ENCODE measurements at places on chromosomes 7 and 10. TPM values are rescaled to one million over a fixed set of nuclear protein-coding genes. Genes with fewer than 3 reads are reported as not detected.

The SH2D4B gene
- 0.34 TPM for total RNA-seq

DNA sequence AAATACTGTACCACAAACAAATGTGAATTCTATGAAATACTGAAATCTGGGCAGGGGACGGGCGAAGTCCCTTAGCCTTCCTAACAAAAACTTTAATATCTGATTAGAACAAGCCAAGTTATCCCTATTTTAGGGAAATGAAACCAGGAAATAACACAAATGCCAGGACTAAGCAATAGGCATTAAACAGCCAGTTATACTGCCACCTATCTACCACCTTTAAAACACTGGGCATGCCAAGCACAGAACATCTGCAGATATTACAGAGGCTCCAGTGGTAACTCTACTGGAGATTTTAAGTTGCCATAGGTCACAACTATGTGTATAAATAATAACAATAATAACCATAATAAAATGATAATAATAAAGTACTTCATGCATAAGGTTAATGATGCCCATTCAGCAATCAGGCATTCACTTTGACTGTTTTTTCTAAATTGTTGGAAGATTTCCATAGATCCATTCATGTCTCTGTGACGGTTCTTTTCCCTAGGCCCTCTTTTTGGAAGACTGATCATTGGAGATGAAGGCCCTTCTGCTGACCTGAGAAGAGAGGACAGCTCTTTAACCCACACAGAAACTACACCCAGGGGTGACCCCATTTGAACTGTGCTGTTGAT, 195.7 kb downstream of the CACNA2D1 start:
- H3K27ac ChIP-seq = no peak overlapping the region
- no peaks in the 10 kb centered on the region for H3K36me3 ChIP-seq

The HOGA1 gene
- total RNA-seq = not detected

- H3K4me3 ChIP-seq = peak overlapping the region; percentile 98
- H3K27me3 ChIP-seq = no peaks in the 10 kb centered on the region
- peaks cover 41% of the 10 kb centered on the region for H3K4me1 ChIP-seq
- H3K27ac ChIP-seq = peak overlapping the region; percentile 96
- no peak for DNase-seq
- peaks cover 12% of the 10 kb centered on the region for H3K36me3 ChIP-seq
These were observed 2.9 kb downstream of the MIOS start for GRCh38 chr7:7569615-7570014.

GRCh38 chr10:35126062-35126529, 550 bp upstream of the CREM start:
- no peaks in the 10 kb centered on the region for H3K27me3 ChIP-seq
- H3K27ac ChIP-seq = peak overlapping the region; percentile 79
- peak overlapping the region; percentile 94 for H3K4me3 ChIP-seq
- DNase-seq = no peak
- H3K4me1 ChIP-seq = peaks cover 64% of the 10 kb centered on the region

The TRIM50 gene
- total RNA-seq = not detected

DNA sequence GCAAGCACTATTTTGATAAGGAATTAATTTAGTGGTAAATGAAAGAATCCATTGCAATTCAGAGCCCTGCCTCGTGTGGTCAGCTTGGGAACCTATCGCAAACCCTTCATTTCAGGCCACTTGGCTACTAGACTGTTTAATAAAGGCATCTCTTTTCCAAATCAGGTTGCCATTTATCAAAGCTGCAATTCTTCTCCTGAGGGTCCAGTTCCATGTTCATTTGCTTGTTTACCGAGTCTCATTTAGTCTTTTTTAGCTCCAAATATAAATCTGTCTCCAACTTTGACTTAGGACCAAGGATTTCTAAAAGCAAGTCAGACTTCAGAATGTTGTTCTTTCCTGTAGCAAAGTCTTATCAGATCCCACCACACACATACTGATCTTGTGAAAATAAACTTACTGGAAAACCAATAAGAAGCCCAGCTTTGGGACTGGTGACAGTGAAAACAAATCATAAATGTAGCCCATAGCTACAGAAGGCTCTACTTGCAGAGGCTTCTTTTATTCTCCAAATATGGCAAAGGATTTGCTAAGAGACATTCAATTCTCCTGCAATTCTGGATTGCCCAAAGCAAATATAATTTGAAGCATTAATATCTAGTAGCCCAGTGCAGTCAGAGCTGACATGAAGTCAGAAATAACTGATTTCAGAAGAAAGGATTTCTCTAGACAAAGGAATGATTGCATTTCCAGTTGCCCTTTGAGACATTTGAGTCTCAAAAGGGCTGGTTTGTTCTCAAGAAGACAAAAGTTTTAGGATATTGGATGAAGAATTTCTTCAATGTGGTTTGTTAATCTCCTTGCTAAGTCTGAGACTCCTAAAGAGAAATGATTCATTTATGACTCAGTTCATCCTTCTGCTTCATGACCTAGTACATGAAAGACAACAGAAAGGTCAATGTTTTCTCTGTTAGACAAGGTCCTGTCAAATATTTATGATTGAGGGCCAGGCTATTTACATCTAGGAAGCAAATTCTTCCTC, 28.0 kb downstream of the PPP1R3C start:
- peaks cover 23% of the 10 kb centered on the region for H3K27me3 ChIP-seq
- H3K4me3 ChIP-seq = no peak overlapping the region
- H3K4me1 ChIP-seq = peaks cover 9% of the 10 kb centered on the region
- H3K27ac ChIP-seq = no peak overlapping the region
- no peaks in the 10 kb centered on the region for H3K36me3 ChIP-seq
- DNase-seq = no peak

- no peaks in the 10 kb centered on the region for H3K27me3 ChIP-seq
- no peak overlapping the region for H3K4me3 ChIP-seq
- H3K36me3 ChIP-seq = peaks cover 23% of the 10 kb centered on the region
- DNase-seq = no peak
- H3K4me1 ChIP-seq = peaks cover 42% of the 10 kb centered on the region
These were observed 38.9 kb upstream of the TOMM7 start for GRCh38 chr7:22861576-22861975.

The SLC26A4 gene
- total RNA-seq = 18.3 TPM

The NSUN5 gene
- 53.5 TPM for total RNA-seq

DNA sequence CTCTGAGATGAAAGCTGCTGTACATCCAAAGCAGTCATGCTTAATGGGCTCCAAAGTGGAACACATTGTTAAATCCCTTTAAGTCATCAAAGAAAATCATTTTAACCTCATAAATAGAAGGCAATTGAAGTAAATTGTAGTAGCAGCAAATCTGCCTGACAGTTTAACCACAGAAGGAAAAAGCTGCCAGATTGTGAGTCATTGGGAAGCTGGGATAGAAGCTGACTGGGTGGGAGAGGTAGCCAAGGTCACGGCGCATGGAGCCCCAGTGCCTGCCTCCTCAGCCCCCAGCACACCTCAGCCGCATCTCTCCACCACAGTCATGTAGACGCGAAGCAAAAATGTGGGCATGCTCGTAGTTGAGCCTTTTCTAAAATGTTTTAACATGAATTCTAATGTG, 44.0 kb downstream of the TARP start:
- H3K27ac ChIP-seq = peak overlapping the region; percentile 82
- no peak for DNase-seq
- H3K27me3 ChIP-seq = no peaks in the 10 kb centered on the region
- H3K4me1 ChIP-seq = peaks cover 33% of the 10 kb centered on the region
- no peak overlapping the region for H3K4me3 ChIP-seq
- H3K36me3 ChIP-seq = peaks cover 12% of the 10 kb centered on the region

- peaks cover 1% of the 10 kb centered on the region for H3K36me3 ChIP-seq
- no peaks in the 10 kb centered on the region for H3K27me3 ChIP-seq
- H3K4me1 ChIP-seq = peaks cover 7% of the 10 kb centered on the region
- H3K27ac ChIP-seq = no peak overlapping the region
- no peak for DNase-seq
These were observed 24.3 kb downstream of the PDGFA start for GRCh38 chr7:495326-495725.

- H3K4me1 ChIP-seq = no peaks in the 10 kb centered on the region
- no peak overlapping the region for H3K27ac ChIP-seq
- no peaks in the 10 kb centered on the region for H3K36me3 ChIP-seq
- no peak overlapping the region for H3K4me3 ChIP-seq
These were observed 33.9 kb upstream of the SEMA3A start for GRCh38 chr7:84228526-84228925.

DNA sequence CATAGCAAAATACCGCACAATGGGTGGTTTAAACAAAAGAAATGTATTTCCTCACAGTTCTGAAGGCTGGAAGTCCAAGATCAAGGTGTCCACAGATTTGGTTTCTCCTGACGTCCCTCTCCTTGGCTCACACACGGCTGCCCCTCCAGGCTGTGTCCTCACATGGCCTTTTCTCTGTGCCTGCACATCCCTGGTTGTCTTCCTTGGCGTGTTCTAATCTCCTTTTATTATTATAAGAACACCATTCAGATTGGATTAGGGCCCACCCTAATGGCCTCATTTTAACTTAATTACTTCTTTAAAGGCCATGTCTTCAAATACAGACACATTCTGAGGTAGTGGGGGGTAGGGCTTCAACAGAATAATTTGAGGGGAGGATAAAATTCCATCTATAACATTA, 87.9 kb downstream of the FZD1 start:
- no peaks in the 10 kb centered on the region for H3K4me1 ChIP-seq
- DNase-seq = no peak
- no peaks in the 10 kb centered on the region for H3K36me3 ChIP-seq

DNA sequence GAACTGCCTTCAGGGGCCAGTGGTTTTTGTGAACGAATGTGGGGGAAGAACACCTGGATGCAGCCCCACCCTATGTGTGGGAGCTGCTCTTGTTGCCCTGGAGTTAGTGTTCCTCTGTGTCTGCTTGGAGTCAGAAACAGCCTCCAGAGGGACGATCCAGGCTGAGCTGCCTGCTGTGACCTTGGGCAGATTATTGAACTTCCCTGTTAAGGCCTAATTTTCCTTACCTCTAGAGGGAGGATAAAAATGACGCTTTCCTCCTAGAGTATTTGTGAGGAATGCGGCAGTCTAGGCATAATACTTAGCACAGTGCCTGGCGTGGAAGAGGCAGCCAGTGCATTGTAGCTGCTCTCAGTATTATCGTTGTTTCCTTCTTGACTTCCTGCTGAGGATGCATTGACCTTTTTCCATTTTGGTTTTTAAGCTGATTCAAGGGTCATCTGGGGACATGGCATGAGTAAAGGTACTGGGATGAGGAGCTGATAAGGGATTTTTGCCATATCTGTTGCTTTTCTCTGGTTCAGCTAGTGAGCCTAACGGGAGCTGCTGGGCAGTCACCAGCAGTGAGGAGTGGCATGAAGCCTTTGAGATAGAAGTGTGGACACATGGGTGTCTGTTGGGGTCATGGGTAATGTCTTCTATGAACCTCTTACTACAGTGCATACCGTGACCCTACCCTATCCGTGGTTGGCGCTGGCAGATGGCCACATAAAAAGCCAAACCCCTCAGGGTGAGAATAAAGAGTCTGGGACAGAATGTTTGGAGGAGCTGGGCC, 6.4 kb downstream of the ZFYVE27 start:
- no peak for DNase-seq
- H3K4me1 ChIP-seq = peaks cover 29% of the 10 kb centered on the region
- H3K4me3 ChIP-seq = no peak overlapping the region
- H3K36me3 ChIP-seq = peaks cover 31% of the 10 kb centered on the region

The PTPRN2 gene
- 0.79 TPM for total RNA-seq

GRCh38 chr7:27901028-27901760, 161.2 kb downstream of the TAX1BP1 start:
- peak overlapping the region; percentile 58 for H3K4me3 ChIP-seq
- H3K27ac ChIP-seq = no peak overlapping the region
- no peaks in the 10 kb centered on the region for H3K36me3 ChIP-seq
- DNase-seq = peak; percentile 31
- H3K4me1 ChIP-seq = peaks cover 34% of the 10 kb centered on the region
- H3K27me3 ChIP-seq = peaks cover 17% of the 10 kb centered on the region

The ASB15 gene
- not detected for total RNA-seq

The CLDN4 gene
- total RNA-seq = 0.53 TPM

GRCh38 chr10:43225004-43225786, 41.7 kb downstream of the RASGEF1A start:
- peak overlapping the region; percentile 4 for H3K4me3 ChIP-seq
- H3K27ac ChIP-seq = peak overlapping the region; percentile 3
- H3K36me3 ChIP-seq = no peaks in the 10 kb centered on the region

DNA sequence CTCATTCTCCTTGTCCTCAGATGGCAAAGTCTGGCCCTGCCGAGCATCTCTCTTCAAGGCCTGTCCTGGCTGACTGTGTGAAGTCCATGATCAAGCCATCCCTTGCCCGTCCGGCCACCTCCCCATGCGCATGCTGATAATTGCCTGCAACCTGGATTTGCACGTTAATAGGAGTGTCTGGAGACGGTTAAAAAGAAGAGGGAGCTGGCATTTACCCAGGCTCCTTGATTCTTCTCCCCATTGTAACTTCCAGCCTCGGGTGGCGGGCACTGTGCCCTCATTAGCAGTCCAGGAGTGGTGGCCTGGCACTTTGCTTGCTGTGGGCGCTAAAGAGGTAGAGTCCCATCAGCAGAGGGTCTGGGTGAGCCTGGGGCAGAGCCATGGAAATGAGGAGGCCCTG, 157.4 kb downstream of the C10orf105 start:
- no peak for DNase-seq
- no peak overlapping the region for H3K4me3 ChIP-seq
- no peaks in the 10 kb centered on the region for H3K4me1 ChIP-seq
- H3K27me3 ChIP-seq = peaks cover 29% of the 10 kb centered on the region
- no peaks in the 10 kb centered on the region for H3K36me3 ChIP-seq
- no peak overlapping the region for H3K27ac ChIP-seq

The AGMO gene
- total RNA-seq = not detected

DNA sequence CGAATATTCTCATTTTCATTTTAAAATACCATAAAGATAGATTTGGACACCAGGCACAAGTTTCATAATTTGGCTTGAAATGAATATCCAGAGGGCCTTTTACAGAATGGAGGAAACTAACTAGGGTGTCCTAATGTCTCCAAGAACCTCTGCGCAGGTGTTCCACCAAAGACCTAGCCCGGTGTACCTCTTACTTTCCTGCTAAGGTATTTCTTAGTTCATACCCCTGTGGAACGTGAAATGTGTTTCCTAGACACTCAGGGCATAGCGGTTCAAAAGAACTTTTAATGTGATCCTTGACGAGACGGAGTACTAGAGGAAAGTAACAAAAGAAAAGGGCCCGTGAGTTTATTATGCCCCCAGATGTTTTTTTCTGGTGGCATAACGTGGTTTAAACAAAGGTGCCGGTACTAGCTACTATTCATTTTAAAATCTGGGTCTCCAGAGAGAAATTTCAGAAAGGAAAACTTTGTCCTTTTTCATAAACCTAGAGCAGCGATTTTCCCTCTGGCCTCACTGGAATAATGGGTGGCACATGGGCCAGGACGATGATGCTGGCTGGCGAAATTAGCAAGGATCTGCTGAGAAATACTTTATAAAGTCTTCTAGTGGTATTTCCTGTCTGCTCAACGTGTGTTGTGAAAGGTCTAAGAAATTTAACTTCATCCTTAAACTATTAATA, 1.4 kb downstream of the APBB1IP start:
- H3K27me3 ChIP-seq = no peaks in the 10 kb centered on the region
- peaks cover 72% of the 10 kb centered on the region for H3K4me1 ChIP-seq
- peak overlapping the region; percentile 92 for H3K4me3 ChIP-seq
- peak overlapping the region; percentile 98 for H3K27ac ChIP-seq
- peaks cover 7% of the 10 kb centered on the region for H3K36me3 ChIP-seq

The ZNF503 gene
- 0.50 TPM for total RNA-seq

- no peak for DNase-seq
- H3K4me1 ChIP-seq = peaks cover 25% of the 10 kb centered on the region
- no peaks in the 10 kb centered on the region for H3K27me3 ChIP-seq
- H3K27ac ChIP-seq = no peak overlapping the region
- no peaks in the 10 kb centered on the region for H3K36me3 ChIP-seq
- no peak overlapping the region for H3K4me3 ChIP-seq
These were observed 74.2 kb downstream of the JAZF1 start for GRCh38 chr7:28106321-28106829.

The MPP7 gene
- 28.1 TPM for total RNA-seq
